Stimulated activated CD8-positive, alpha-beta memory T cell treated with anti-CD3 and anti-CD28 coated beads, Interleukin-15, amount 100 ng/mL, for 4 hours (primary cell): ENCODE measurements at places on chromosomes 7 and 10.

DNA sequence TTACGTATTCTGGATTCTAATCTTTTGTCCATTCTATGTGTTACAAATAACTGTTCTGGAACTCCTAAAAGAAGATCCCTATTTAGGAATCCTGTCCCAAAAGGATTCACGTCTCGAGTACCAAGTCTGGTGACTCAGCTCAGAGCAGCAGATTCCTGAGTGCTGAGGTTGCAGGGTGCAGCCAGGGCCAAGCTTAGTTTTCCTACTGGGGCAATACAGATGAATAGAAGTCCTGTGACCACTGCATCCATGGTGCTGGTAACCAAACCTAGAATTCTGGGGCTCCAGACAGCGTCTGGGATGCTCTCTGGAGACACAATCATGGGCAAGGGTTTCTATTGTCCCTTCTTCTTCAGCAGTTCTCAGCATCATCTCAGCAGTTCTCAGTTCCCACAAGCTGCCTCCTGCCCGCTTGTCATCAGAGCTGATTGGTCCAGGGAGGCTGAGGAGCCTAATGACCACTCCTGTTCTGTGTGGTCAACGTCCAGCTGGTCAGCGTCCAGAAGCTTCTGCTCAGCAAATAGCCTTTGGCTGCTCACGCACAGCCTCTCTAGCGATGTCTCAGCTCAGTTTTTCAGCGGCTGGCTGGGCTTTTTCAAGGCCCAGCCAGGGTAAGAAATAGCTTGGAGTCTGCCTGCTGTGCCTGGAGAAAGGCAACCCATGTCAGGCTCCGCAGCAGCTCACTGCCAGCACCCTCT is 50.4 kb upstream of the C7orf33 start:
- no peak for DNase-seq

DNA sequence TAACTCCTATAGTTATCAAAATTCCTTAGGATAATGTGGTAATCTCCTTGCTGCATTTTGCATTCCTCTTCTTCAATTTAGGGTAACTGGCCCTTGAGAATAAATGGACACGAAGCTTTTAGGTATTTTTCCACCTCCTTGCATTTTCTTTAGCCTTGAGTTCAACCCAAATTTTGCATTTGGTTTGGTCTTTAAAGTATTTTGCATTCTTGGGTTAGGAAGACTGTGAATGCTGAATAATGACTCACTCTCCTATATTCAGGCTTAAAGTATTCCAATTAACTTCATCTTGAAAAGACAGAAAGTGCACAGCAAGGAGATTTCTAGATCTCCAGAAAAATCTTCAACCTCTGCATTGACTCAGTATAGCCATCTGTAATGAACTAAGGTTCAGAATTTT is 47.3 kb downstream of the TFPI2 start:
- DNase-seq: no peak

GRCh38 chr7:140982508-140982907 is 32.2 kb downstream of the MRPS33 start:
- no peak for DNase-seq

DNA sequence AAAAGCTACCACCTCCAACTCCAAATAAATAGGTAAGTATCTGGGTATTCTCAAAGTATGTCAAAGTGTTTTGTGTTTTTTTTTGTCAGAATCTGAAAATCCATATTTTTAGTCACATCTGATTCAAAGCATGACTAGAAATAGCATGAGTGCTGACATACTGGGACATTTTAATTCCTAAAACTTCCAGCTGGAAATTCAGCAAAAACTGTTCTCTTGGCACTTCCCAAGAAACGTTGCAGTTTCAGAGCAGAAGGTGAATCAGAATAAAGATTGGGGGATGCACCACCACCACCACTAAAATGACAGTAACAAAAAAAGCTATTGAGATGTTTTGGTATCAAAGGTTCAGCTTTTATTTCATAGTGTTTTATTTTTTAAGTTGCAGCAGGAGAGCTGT is 724.6 kb upstream of the CELF2 start:
- no peak for DNase-seq

DNA sequence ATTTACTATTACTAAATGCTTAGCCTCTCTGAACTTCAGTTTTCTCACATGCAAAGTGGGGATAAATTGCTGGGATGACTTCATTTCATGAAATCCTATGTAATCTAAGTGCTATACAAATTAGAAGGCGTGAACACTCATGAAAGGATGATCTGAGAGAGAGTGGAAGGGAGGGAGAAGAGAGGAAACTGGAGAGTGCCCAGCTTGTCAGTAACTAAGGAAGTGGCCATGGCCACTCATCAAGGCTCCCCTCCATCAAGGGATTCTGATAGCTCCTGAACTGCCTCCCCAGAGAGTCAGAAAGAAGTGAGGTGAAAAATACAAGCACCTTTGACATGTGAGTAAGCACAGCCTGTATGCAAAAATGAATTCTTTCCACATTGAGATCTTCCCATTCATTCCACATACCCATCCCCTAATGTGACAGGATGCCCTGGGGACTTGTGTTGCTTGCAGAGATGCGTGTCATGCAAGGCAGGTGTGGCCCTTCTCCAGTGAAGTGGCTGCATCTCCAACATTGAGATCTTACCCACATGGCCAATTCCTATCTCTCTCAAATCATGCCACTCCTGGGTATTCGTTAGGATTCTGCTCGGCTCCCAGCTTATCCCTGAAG is 76.5 kb upstream of the ITPRID1 start:
- DNase-seq: no peak
